ENCODE measurements at places on chromosomes 5 and 9.

DNA sequence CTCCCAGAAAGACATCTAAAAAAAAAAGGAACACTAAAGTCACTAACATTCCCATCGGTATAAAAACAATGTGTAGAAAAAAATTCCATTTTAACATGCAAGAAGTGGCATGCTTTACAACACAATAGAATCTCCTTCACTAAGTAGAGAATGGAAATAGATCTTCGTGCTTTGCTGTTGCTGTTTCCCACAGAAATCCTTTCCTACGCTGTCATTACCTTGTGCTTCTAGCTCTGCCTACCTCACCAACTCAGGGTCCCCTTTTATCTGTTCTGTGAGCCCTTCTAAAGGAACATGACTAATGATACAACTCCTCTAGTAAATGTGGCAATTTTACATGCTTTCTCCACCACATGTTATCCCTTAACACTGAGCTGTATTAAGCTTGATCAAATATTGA, 202.9 kb downstream of the MCTP1 start:
- no peak for DNase-seq

- DNase-seq = no peak
Observed at GRCh38 chr9:747567-747966, 93.9 kb upstream of the DMRT1 start.

GRCh38 chr5:177520916-177521513, 4.3 kb upstream of the DDX41 start:
- no peak for DNase-seq

DNA sequence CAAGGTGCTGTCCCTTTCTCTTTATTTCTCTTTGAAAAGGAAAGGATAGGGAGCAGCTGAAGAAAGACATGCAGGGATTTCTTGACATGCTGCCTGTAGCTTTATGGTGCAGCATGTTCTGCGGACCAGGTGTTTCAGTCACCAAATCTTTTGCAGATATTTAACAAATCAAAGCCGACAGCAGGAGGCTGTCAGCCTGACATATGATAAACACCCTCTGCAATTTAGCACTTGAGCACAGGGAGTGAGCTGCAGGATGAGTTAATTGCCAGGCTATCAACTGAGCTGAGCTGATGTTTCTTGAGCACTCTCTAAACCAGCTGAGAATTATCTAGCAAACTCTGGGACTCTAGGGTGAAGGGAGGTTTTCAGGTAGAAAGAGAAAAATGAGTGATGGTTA, 212.8 kb upstream of the ATP10B start:
- DNase-seq = no peak

- peak; percentile 79 for DNase-seq
Observed at GRCh38 chr9:34612788-34613390, 992 bp upstream of the RPP25L start.

- DNase-seq = no peak
Observed at GRCh38 chr5:147859962-147860640, 18.4 kb upstream of the SCGB3A2 start.

GRCh38 chr9:87678650-87679355, 47.1 kb upstream of the CTSL start:
- peak; percentile 34 for DNase-seq

DNA sequence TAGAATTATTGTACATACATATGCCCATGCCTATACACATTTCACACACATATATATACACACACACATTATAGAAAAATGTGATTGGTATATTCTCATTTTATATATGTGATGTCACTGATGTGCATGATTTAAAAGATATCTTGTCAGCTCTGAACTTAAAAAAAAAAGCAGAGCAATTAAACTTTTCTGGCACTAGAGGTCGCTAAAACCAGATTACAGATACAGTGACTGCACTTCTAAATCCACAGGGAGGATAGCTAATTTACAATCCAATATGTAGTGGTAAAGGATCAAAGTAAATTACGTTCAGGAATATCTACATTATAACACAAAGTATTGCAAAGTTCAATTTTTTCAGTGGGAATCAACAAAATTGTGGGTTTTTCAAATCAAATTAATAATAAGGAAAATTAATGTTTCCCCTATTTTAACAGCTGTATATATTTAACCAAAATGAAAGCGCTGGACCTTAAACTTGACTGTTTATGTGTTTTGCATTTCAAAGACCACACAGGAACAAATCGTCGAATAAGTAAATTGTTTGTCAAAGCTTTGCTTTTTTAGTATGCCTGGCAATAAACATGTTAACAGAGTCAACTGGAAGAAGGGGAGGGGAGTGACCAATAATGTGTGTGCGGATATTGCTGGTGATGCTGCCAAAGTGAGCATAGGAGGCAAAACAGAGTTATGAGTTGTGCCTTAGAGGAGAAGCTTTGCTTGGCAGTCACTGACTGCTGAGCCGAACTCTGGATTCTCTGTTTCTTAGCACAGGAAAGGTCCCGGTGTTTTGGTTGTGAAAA, 1201.4 kb upstream of the C9orf72 start:
- DNase-seq = no peak

- no peak for DNase-seq
Observed at GRCh38 chr5:138083702-138084101, at the start of gene WNT8A. Gene WNT8A (plus strand): TSS chr5:138084033. CDS start chr5:138084128, 95 bp downstream.

GRCh38 chr5:6384856-6385255, 6.5 kb upstream of the MED10 start:
- DNase-seq = no peak

DNA sequence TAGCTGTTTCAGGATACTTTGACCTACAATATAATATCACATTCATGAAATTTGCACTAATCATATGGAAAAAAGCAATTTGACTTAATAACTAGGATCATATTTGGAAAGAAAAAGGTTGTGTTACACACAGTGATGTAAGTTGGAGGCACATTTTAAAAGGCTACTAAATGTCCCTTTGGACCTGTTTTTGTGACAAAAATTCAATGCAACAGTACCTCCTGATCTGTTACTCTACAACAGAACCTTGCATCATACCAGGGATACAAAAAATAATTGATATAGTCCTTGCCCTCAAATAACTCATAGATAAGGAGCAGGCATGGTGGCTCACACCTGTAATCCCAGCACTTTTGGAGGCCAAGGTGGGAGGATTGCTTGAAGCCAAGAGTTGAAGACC, 67.1 kb downstream of the BAAT start:
- no peak for DNase-seq

GRCh38 chr5:157177953-157178352, 2.7 kb upstream of the ITK start:
- no peak for DNase-seq

GRCh38 chr9:87336407-87336806, 161.3 kb upstream of the DAPK1 start:
- no peak for DNase-seq

GRCh38 chr9:33159777-33160127, 7.4 kb downstream of the B4GALT1 start:
- peak; percentile 87 for DNase-seq

GRCh38 chr5:2224689-2225088, 342.0 kb upstream of the IRX4 start:
- no peak for DNase-seq

DNA sequence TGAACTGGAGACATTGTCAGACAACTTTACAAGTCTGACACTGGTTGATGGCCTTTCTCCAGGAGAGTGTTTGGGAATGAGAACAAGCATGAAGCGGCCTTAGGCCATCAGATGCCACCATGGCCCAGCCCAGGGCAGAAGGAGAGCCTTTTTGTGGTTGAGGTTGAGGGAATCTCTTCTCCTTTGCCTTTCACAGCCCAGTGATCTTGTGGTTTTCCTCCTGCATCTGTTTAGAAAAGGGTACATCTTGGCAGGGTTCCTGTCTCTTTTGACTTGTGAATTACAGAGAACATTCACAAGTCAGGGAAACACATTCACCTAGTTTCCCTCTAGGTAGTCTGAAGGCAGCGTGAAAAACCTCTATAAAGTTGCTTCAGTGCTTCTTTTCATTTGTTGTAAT, 27.5 kb downstream of the DMRT2 start:
- DNase-seq = no peak

GRCh38 chr5:149852641-149853330, 91.8 kb downstream of the PDE6A start:
- peak; percentile 45 for DNase-seq

GRCh38 chr9:93200989-93201334, 17.0 kb downstream of the WNK2 start:
- DNase-seq = no peak

DNA sequence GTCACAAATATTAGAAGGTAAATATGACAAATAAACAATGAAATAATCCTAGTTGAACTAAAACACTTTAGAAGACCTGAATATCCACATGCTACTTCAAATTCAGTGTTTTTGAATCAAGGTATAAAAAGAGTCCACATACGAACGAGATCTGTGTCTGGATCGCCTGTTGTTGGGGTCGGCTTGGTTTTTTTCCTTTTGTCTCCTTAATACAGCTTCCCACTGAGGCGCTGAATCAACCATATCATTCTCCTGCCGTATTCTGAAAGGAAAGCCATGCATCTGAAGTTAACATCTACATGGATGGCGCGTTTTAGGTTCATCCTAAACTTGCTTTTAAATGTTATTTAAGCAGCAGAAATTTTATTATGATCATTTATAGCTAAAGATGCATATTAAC, 235.2 kb downstream of the EPB41L4A start:
- no peak for DNase-seq

DNA sequence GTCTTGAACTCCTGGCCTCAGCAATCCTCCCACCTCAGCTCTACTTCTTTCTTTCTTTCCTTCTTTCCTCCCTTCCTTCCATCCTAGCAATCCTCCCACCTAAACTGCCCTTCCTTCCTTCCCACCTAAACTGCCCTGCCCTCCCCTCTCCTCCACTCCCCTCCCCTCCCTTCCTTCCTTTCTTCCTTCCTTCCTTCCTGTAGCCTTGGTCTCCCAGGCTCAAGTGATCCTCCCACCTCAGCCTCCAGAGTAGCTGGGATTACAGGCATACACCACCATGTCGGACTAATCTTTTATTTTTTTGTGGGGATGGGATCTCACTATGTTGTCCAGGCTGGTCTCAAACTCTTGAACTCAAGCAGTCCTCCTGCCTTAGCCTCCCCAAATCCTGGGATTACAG, 65.8 kb downstream of the NFIB start:
- no peak for DNase-seq

DNA sequence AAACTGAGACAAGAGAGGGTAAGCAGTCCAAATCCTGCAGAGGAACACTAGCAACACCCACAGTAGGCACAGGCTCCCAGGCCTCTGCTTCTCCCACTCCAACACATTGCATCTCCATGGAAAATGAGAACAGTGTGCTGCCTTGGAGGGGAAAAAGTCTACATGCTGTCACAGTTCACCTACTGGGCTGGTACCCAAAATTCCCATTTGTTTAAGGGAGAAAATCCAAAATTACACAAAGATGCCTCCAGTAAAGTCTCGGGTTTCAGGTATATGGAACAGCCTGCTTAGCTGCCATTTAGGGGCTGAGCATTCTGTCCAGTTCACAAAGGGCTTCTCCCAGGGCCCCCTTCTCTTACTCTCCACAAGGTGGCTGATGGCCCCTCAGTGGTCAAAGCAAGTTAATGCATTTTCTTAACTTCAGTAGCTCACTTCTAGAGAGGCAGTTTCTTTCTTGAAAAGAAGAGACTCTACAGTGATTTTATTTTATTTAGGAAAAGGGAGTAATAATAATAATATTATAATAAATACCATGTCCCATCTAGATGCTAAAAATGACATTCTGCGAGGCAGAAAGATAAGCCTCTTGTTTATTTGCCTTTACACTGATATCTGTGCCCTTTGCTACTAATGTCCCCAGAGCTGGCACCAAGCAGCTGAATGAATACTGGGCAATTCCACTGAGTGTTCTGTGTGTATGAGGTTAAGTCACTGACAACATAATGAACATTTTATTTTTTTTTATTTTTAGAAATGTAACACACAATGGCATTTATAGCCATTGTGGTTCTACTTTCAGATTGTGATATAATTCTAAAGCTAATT, 89.4 kb downstream of the RGS7BP start:
- no peak for DNase-seq

DNA sequence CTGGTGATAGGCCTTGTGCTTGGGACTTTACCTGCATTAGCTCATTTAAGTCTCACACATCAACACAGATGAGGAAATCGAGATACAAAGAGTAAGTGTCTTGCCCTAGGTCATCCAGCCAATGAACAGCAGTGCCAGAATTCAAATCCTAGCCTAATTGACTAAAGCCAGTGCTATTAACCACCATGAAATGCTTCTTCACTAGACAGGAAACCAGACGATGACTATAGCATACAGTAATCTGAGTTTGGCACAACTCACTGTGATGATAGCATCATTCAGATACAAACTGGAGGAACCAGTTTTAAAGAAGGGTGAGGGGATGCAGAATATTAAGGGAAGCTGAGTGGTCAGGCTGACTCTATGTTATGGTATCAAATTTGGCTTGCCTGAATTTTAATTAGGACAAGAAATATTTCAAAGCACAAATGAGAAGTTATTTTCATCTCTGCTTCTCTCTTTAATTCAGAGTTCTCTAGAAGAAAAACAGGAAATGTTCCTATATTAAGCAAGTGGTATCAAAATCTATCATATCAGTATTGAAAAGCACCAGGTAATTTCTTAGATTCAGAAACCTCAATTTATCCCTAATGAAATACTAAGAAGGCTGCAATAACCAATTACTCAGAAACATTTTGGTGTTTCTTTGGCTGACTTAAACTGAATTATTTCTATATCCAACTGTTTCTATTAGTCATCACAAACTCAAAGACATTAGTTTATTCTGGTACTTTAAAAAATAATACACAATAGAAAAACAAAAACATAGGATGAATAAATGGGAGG, 147.0 kb upstream of the RASA1 start:
- peak; percentile 46 for DNase-seq

GRCh38 chr9:76704593-76705204, 59.5 kb upstream of the PCA3 start:
- DNase-seq = no peak

- no peak for DNase-seq
Observed at GRCh38 chr5:149792540-149793255, 62.6 kb downstream of the PPARGC1B start.

- no peak for DNase-seq
Observed at GRCh38 chr9:136729144-136729543, 13.6 kb downstream of the LCN10 start.

- peak; percentile 39 for DNase-seq
Observed at GRCh38 chr5:123671042-123671441, 159.1 kb downstream of the CSNK1G3 start.

GRCh38 chr5:168820874-168821273, 241.7 kb upstream of the PANK3 start:
- DNase-seq = no peak

GRCh38 chr5:172451771-172452197, 2.5 kb downstream of the SH3PXD2B start:
- no peak for DNase-seq

DNA sequence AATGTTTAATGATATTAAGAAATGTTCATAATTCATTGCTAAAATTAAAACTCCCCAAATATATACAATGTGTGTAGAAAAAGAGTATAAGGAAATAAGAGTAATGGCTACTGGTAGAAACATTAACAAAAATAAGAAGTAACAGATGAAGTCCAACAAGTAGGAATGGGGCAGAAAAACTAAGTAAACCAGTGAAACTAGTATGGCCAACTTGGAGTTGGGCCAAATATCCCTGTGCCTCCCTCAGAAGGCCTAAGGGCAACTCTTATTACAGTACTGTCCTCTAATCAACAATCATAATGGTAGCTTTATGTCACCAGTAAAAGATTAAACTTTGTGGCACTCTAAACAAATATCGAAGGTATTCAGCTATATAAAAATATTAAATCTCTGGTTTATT, 93.5 kb downstream of the SSBP2 start:
- no peak for DNase-seq

All from CD4-positive, alpha-beta T cell treated with Interleukin-4 for 1 hour (primary cell).